ENCODE measurements at places on chromosomes 5 and 9. TPM values are rescaled to one million over a fixed set of nuclear protein-coding genes. Genes with fewer than 3 reads are reported as not detected.
A peak's percentile ranks its signal among the peaks of the same experiment; 100 is the strongest.

KLHL3 gene
- total RNA-seq, result 10.4 TPM

- DNase-seq, result no peak
Observed at GRCh38 chr5:72066705-72067107, 40.6 kb upstream of the MAP1B start.

DNA sequence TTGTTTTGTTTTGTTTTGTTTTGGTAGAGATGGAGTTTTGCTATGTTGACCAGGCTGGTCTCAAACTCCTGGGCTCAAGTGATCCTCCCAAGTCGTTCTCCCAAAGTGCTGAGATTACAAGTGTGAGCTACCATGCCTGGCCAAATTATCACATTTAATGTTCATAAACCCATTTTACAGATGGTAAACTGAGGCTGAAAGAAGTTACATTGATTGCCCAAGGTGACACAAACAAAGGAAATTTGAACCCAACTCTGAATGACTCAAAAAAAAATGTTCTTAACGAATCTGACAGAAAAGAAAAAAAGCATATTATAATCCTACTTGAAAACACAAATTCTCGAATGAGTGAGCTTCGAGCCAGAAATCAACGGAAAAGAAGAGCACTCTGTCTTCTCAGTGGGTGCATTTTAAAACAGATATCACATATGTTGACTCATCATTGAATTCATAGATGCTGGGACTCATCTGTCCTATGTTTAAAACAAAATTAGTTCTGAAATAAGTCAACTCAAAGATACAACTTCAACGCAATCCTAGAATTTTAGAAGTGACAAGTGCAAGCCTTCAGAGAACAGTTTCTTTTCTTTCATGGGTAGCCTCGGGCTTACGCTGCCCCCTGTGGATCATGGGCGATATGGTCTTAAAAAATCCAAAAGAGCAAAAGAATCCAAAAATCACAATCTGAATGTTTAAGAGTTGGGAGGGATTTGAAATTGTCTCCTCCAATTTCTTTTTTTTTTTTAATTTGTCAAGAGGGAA is 28.4 kb downstream of the TIMD4 start:
- DNase-seq, result peak; percentile 60

FGF10 gene
- total RNA-seq, result not detected

CDC25C gene
- total RNA-seq, result not detected

UGT3A1 gene
- total RNA-seq, result not detected
